CD4-positive, alpha-beta T cell (primary cell): ENCODE measurements at places on chromosomes 5 and 9.
A peak's percentile ranks its signal among the peaks of the same experiment; 100 is the strongest.

DNA sequence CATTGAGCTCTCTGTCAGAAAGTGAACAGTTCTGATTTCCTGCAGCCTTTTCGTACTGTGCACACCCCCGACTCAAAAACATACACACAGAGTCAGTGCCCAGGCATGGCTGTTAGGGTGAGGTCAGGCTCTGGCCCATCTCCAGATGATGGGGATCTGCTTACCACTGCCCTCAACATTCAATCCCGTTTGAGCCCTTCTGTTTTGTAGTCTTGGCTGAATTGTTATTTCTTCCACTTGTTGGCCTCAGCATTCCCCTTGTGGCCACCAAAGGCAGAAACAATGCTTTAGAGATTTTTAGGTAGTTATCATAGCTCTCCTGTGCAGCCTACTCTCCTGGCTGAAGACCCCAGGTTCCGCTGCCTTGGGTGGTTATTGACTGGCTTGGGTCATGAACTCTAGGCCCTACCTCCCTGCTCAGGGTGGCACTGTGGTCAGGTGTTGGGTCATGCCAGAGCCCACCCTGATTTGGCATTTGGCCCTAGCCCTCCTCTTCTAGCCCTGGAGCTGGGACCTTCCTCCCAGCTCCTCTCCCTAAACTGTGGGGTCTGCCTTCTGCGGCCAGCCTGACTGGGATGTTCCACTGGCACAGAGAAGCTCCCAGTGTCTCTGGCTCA lies 7.8 kb upstream of the MYOZ3 start:
- DNase-seq: no peak

DNA sequence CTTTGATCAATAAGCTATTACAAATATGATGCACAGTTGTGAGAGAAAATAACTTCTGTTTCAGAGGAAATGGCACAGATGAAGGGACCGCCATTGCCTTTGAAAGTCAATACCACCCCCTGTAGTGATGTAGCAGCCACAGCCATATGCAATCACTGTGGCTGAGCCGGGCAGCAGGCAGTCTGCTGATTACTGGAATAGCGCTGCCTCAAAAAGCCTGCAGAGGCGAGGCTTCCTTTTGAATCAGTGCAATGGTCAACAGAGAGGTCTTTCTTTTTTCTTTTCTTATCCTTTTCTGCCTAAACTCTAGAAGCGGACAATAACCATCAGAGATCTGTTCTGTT lies 265.1 kb upstream of the TAS2R1 start:
- DNase-seq: no peak

GRCh38 chr9:96048104-96048955 lies 172.8 kb downstream of the ERCC6L2 start:
- DNase-seq: no peak

- DNase-seq: no peak
Observed at GRCh38 chr5:85576666-85577065, 1041.1 kb upstream of the COX7C start.

DNA sequence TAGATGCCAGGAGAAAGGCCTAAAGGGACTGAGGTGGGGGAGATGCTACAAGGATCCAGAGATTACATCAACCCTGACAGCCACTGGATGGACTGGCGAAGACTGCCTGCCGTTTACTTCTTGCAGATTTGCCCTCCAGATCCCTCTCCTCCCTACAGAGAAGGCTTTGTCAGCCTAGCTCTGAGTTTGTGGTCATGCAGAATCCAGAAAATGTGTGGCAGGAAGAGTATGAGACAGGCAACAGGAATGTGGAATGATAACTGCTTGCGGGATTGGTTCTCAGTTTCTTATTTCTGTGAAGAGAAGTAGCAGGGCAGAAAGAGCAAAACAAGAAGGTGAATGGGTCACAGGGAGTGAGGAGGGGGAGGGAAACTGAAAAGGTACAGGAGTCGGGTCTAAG lies 129.6 kb downstream of the TLE1 start:
- no peak for DNase-seq

GRCh38 chr5:134567641-134568336 lies 42.3 kb downstream of the JADE2 start:
- no peak for DNase-seq

- no peak for DNase-seq
Observed at GRCh38 chr5:153122403-153122802, 368.1 kb upstream of the GRIA1 start.

DNA sequence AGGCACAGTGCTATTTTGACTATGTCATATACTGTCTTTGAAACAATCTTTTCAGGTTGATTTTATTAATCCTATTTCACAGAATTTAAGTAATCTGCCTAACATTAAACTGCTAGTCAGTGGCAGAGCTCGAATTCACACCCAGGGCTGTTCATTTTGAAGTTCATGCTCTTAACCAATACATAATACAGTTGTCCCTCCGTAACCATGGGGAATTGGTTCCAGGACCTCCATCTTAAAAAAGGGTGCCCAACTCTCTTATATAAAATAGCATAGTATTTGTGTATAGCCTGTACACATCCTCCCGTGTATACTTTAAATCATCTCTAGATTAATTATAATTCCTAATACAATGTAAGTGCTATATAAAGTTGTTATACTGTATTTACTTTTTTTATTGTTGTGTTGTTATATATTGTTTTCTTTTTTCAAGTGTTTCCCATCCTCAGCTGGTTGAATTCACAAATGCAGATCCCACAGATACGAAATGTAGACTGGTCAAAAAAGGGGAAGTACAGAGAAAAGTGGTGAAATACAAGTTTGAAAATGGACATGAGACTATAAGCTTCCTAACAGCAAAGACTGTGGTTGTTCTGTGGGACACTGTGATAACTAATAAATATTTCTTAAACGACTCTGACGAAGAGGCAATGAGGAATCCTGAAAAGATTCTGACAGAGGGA lies 18.3 kb downstream of the RFX3 start:
- DNase-seq: no peak

DNA sequence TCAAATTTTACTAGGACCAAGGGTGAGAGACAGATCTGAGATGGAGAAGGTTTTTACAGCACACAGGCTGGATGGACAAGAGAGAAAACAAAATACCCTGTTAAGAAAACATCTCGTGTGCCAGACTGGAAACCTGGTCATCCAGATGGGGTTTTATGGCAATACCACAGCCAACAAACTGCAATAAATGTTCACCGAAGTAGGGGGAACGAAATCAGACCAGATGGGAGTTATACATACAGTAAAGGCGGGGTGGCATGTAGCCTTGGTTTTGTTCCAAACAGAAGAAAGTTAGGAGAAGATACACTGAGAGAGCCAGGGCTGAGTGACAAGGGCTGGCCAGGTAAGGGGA lies 63.3 kb downstream of the DCP2 start:
- DNase-seq: no peak

DNA sequence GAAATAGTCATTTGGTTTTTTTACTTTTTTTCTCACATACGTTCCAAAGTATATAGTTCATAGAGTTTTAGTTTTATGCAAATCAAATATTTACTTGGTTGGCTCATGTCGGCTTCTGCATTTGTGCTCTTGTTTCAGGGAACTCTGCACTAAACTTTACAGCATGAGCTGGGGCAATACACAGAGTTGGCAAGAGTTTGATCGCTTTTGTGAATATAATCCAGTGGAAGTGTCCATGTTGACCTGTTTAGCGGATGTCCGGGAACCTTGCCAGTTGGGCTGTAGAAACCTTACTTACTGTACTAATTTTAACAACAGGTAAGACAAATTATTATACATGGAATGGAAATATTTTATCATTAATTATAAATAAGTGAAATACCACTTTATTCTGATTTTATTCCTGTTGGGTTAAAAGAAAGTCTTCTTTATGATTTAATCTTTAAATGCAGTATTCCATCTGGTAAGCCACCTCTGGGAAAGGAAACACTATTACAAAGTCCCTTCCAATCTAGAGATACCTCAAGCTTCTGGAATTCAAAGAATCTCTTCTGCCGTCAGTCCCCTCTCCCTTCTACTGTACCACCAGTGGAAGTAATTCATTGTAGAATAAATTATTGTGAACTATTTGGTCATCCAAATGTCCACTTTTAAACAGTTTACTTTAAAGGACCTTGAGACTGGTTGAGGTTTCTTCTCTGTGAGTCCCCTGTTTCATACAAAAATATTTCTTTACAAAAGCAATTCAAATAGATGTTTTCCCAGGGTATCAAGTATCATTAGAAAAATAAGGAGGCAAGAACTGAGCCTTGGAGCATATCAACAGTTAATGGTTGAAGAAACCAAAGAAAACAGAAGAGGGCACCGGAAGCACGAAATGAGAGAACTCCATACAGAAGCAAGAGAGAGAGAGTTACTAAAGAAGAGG lies 45.2 kb upstream of the GLIPR2 start:
- no peak for DNase-seq

GRCh38 chr9:3863111-3863528 lies 337.3 kb upstream of the RFX3 start:
- no peak for DNase-seq

DNA sequence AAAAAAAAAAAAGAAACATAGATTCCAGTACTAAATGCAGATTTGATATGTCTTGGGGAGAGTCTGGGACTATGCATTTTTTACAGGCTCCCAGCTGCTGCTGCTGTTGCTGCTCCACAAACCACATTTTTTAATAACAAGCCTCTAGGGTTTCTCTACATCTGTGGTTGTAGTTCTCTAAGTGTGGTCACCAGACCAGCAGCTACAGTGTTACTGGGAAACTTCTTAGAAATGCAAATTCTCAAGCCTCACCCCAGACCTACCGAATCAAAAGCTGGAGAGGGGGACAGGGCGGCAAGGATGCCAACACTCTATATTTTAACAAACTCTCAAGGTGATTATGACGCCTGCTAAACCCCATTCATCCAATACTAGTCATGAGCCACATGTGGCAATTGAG lies 293.4 kb upstream of the PTGER4 start:
- no peak for DNase-seq

GRCh38 chr9:107749787-107750444 lies 260.3 kb upstream of the KLF4 start:
- no peak for DNase-seq

- no peak for DNase-seq
Observed at GRCh38 chr5:61623401-61624069, 291.5 kb downstream of the ZSWIM6 start.

GRCh38 chr9:15576350-15577050 lies 23.7 kb downstream of the CCDC171 start:
- DNase-seq: no peak

DNA sequence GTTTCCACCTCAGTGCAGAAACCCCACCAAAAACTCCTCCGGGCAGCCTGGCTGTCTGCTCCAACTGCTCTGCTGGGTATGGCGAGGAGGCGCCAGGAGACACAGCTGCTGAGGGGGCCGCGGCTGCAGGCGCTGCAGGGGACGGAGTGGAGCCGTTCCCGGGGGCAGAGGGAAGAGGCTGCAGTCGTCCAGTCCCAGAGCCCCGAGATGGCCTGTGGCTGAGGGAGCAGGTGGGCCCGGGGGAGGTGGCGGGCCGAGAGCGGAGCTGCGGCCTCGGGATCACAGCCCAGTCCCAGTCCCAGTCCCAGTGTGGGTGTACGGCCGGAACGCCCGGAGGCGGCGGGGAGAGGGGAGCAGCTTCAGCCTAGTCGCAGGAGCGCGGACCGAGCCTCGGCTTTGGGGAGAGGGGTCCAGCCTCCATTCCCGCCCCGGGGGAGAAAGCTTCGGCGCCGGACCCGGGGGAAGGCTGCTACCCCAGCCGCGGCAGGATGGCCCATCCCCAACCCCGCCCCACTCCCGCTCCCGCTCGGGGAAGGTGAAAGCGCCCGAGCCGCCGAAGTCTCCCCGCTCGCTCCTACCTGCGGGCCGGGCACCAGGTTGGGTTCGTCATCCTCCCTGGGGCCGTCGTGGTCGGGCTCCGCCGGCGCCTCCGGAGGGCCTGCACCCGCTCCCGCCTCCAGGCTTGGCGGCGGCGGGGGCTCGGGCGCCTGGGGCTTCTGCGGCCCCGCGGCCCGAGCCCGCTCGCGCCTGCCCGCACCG lies 513 bp downstream of the FAM193B start:
- no peak for DNase-seq

DNA sequence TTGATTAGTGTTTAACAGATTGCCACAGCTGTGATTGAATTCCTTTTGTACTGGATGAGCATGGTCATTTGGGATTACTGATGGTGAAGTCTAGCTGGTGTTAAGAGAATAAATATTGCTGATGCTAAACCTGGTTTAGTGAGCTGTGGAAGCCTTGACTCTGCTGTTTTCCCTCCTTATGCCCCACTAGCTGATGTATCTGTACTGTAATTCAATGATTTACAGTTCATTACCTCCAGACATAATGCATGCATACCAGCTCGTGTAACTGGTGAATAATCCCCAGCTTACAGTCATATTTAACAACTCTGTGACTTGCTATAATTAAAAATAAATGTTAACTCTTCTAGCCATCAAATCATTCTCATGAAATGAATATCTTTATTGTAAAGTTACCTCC lies 1.7 kb upstream of the CMYA5 start:
- DNase-seq: no peak

GRCh38 chr5:58764199-58764598 lies 181.3 kb downstream of the RAB3C start:
- no peak for DNase-seq

DNA sequence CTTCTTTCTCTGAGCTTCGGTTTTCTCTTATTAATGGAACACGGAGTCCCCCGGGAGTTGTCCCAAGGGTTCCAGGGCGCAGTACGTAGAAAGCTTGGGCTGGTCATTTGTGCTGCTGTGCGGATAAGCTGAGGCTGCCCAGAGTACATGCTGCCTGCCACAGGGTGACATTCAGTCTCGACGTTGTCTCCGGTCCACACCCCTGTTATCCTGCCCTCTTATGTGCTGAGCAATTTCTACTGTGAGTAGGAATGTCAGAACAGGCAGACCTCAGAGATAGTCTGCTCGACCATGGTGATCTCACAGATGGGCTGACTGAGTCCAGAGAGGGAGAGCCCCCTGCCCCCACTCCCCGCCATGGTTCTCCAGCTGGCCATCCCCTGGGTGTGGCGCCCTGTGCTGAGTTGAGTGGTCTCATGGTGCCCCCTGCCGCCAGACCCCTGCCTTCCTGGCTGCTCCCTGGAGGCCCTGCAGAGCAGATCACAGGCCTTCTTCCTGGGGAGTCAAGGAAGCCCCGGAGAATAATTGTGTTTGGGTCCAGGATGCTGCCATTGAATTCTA lies 124.0 kb downstream of the RGS3 start:
- DNase-seq: peak; percentile 19

DNA sequence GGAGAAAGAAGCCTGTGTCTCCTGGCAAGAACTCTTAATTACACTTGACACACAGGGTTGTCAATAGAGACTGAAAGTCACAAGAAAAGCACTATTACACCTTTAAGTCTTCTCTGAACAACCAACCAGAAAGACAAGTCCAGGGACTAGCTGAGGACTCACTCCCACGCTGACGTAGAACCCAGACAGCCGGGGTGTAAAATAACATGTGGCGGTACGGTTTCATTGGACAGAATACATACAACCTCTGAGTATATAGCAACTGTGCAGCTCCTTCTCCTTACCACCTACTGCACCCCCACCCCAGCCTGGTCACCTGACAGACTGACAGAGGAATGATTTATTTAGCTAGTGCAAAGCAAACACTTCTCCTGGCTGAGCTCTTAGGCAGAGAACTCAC lies 103.4 kb upstream of the RASEF start:
- DNase-seq: no peak

DNA sequence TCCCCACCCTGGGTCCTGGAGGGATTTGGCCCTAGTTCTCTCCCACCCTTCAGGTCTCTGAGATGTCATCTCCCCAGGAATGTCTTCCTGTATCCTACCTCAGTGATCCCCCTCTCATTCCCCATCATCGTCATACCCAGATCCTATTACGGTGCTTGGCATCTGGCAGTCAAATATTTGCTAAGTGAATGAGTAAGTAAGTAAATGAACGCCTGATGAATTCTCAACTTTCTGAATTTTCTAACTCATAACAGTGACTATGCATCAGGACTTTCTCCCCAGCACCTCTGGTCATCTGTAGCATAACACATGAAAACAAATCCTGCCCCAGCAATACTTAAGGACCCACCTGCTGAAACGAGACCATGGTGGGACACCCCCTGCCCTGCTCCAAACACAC lies 244.2 kb downstream of the EBF1 start:
- no peak for DNase-seq
